GM23338 (cell line): ENCODE measurements at places on chromosomes 4 and X. TPM values are rescaled to one million over a fixed set of nuclear protein-coding genes. Genes with fewer than 3 reads are reported as not detected.

The HS3ST1 gene
- polyA plus RNA-seq, result 1.3 and 1.8 TPM in 2 replicates

The CT45A2 gene
- not detected in 2 replicates for polyA plus RNA-seq

The SLC38A5 gene
- 20.7 and 24.6 TPM in 2 replicates for polyA plus RNA-seq

The MAGEA4 gene
- polyA plus RNA-seq, result 0.73 and 1.0 TPM in 2 replicates

The MOB1B gene
- polyA plus RNA-seq, result 7.3 and 7.9 TPM in 2 replicates
